NCI-H1092 (cell line): ENCODE measurements at places on chromosomes 2 and 18.

DNA sequence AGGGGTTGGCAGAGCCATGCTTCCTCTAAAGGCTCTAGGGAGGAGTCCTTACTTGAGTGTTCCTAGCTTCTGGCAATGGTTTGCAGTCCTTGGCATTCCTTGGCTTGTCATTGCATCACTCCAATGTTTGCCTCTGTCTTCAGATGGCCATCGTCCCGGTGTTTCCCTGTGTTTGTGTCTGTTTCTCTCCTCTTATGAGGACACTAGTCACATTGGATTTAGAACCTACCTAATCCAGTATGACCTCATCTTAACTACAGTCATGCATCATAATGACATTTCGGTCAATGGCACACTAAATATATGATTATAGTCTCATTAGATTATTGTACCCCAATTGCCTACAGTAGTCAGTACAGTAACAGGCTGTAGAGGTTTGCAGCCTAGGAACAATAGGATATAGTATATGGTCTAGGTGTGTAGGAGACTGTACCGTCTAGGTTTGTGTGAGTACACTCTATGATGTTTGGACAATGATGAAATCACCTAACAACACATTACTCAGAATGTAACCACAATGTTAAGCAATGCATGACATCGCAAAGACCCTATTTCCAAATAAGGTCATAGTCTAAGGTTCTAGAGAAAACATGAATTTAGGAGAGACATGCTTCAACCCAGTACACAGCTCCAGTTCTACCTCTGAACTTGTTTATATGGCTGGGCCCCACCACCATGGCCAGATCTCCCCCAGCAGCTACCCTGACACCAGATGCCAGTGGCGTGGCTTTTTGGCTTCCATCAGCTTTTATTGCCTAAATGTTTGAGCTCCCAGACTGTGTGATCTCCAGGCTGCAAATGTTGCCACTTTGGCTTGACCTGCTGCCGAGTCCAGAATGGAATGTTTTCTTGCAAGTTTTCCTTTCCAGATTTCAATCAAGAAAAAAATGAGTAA is 22.1 kb downstream of the SRD5A2 start:
- no peak for DNase-seq

- DNase-seq: no peak
Observed at GRCh38 chr2:41933585-41934320, 114.1 kb upstream of the PKDCC start.

- no peak for DNase-seq
Observed at GRCh38 chr2:69776886-69777785, 35.2 kb downstream of the ANXA4 start.

DNA sequence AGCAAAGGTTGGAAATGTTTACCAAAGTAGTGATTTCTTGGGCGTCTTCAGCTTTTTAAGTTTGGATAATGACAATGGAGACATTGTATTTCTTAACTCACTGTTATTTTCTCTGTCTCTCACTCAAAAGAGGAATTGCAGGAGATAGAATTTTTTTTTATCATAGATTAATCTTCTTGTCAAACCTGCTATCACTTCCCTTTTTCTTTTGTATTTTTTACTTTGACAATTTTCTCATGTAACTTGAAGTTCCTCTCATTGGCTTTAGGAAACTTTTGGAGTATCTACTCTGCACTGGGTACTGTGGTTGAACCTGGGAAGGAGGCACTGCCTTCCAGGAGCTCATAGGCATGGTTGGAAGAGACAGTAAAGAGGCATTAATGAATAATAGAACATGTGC is 489.1 kb downstream of the CNTNAP5 start:
- no peak for DNase-seq

- no peak for DNase-seq
Observed at GRCh38 chr18:54218299-54218698, 6.2 kb downstream of the MBD2 start.

DNA sequence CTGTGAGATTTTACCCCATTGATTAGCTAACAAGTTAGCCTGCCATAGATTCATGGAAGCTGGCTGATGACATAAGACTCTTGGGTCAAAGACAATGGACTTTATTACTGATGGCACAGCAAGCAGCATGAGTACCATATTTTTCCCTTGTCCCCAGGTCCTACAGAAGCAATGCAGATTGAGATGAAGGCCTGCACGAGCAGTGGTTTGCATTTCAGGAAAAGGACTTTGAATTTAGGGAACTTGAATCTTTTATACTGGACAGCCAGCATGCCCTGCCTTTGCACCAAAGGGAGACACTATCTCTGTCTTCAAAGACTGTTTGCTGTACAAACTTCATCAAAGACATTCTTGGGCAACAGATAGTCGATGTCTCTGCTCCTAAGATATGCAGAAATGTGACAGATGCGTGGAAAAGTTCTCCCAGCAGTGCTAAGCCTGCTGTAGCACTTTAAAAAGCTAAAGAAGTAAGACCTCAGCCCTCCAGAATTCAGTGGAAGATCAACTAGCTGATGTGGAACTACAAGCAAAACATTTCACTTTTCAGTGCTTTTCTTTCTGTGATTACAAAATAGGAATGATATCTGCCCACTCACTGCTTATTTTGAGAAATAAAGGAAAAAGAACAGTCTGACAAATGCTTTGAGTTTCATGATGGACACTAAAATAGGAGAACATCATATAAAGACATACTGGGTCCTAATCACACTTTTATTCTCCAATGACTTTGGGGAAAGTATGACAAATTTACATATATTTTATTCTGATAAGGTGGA is 44.4 kb upstream of the TANK start:
- DNase-seq: no peak

- no peak for DNase-seq
Observed at GRCh38 chr2:23602116-23602515, 217.1 kb downstream of the KLHL29 start.

GRCh38 chr2:239385096-239386000 is 15.5 kb downstream of the HDAC4 start:
- no peak for DNase-seq

GRCh38 chr2:236942554-236942953 is 143.1 kb upstream of the COPS8 start:
- DNase-seq: no peak

GRCh38 chr2:67755156-67755882 is 307.5 kb downstream of the C1D start:
- DNase-seq: no peak

GRCh38 chr18:55247032-55247431 is 287.8 kb upstream of the CCDC68 start:
- no peak for DNase-seq

DNA sequence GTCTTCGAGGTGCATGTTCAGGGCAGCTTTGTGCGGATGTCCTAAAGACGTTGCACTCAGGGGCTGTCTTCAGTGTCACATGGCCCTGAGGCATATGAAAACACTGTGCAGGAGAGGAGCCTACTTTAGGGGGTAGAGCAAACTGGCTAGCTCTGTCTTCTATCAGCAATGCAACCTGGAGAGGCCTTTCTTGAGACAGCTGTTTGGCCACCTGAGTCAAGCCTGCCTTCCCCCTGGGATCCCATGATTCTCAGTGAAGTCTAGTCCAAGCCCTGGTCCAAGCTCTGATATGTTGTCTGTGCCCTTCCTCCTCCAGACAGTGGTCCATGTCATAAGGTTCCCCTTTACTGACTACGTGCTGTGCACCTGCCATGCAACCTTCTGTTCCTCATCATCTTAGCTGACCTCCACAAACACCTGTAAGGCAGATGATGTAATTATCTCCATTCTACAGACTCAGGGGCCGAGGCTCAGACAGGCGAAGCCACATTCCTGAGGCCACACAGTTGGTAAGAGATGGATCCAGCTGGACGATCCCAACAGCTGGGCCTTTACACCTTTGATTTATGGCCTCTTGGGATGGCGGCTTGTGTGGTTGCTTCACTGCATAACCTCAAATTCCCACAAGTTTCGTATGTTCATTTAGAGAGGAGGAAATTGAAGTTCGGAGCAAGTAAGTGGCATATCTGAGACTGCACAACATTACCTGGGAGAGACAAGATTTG is 109.9 kb downstream of the COPS8 start:
- DNase-seq: no peak

- no peak for DNase-seq
Observed at GRCh38 chr2:41966431-41966893, 81.4 kb upstream of the PKDCC start.

DNA sequence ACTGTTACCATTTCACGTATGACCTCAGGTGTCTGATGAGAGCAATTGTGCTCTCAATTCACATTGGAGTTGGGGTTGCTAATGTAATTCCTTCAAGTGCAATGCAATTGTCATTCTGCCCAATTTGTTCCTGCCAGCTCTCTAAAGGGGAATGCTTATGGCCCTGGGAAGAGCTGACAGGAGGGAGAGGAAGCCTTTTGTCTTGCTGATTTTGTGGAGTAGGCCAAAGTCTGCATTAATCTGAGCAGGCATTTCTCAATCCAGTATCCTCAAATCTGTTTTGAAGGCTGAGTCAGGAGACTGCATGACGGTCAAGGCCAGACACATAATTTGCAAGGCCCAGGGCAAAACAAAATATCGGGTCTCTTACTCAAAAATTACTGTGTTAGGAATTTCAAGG is 326.4 kb upstream of the SPHKAP start:
- DNase-seq: no peak

DNA sequence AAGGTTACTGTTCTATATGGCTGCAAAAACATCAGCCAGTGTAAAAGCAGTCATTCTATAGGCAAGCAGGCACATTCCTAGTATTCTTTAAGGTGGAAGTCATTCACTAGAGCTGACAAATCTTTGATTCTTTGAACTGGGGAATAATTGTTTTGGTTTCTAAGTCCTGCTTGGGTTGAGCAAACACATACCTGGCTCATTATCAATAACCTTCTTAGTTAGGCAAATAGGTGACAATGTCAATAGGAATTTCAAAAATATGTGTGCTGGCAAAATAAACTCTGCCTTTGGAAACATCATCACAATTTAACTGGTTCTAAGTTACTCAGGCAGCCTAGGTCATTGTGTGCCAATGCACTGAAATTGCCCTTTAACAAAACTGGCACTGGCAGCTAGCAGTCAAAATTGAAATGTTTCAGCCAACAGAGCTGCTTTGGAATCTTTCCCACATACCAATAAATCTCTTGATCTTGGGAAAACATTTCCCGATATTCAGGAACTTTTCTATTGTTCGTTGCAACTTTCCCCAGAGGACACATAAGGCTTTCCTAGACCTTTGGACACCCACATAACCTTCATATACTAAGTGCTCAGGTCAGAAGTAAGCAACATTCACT is 402.0 kb upstream of the MMADHC start:
- DNase-seq: no peak

GRCh38 chr2:146837857-146838256 is 1007.0 kb upstream of the ACVR2A start:
- peak; percentile 76 for DNase-seq

GRCh38 chr2:172283476-172283875 is 143.9 kb upstream of the ITGA6 start:
- DNase-seq: no peak

GRCh38 chr2:67456428-67456827 is 59.3 kb downstream of the ETAA1 start:
- no peak for DNase-seq

- DNase-seq: peak; percentile 15
Observed at GRCh38 chr2:181742922-181743722, 62.8 kb upstream of the NEUROD1 start.
